NCI-H1694 (cell line): ENCODE measurements at places on chromosomes 2 and 18.

DNA sequence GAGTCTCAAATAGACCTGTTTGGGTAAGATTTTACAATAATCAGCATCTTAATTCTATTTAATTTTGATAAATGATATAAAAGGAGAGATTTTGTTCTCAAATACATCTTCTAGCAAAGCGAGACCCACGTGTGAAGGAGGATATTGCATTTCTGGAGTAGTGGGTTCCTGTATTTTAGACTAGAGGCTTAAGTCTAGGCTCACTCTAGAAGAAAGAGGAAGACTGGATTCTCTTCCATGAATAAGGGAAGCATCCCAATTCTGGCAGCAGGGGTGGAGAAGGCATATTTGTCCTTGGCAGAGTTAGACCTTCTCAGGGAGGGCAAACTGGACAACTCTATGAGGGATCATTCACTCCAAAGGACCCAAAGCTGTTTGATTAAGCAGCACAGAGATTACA lies 11.3 kb upstream of the FAM228A start:
- DNase-seq = no peak

GRCh38 chr2:191804766-191805165 lies 42.1 kb downstream of the CAVIN2 start:
- no peak for DNase-seq

DNA sequence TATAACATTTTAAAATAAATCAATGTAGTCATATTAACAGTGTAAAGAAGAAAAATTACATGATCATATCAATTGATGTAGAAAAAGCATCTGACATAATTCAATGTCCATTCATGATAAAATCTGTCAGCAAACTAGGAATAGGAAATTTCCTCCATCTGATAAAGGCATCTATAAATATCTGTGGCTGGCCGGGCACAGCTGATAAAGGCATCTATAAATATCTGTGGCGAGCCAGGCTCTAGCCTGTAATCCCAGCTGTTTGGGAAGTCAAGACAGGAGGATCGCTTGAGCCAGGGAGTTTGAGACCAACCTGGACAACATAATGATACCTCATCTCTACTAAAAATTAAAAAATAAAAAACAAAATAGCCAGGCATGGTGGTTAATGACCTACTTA lies 18.1 kb upstream of the RANBP2 start:
- no peak for DNase-seq

- DNase-seq = no peak
Measured at GRCh38 chr2:88201811-88202169, 31.6 kb downstream of the THNSL2 start.

DNA sequence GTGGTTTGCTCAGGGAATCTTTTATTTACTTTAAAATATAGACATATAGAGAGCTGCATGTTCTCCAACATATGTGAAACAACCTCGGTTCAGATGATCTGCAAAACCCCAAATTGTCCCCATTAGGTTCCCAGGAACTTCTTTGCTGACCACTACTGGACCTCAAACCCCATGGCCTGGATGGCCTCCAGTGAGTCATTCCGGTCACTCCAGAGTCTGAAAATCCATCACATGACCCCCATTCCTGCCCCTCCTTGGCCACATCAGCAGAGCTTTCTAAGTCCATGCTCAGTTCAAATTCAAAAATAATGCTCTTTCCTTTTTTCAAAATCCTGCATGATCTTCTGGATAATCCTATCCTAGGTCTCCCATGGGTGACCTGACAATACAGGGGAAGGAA lies 271.0 kb downstream of the TNS1 start:
- DNase-seq = no peak
